ENCODE measurements at places on chromosomes 16 and 17. TPM values are rescaled to one million over a fixed set of nuclear protein-coding genes. Genes with fewer than 3 reads are reported as not detected.

Gene OR4D1
- polyA plus RNA-seq = not detected

Gene NACA2
- not detected for polyA plus RNA-seq

Gene NKD1
- 2.5 TPM for polyA plus RNA-seq

Gene GPR142
- 0.05 TPM for polyA plus RNA-seq

- DNase-seq = no peak
Observed at GRCh38 chr17:3915995-3916696, at the start of gene P2RX1. P2RX1 (minus strand) TSS chr17:3916465; CDS start chr17:3916225, 240 bp downstream.

- no peak for DNase-seq
Observed at GRCh38 chr16:57007050-57007449, 17.7 kb downstream of the NLRC5 start.

GRCh38 chr16:79823639-79824038 lies 223.1 kb upstream of the MAF start:
- DNase-seq = no peak

GRCh38 chr17:82457073-82457928 lies 1.2 kb upstream of the NARF start:
- DNase-seq = no peak

DNA sequence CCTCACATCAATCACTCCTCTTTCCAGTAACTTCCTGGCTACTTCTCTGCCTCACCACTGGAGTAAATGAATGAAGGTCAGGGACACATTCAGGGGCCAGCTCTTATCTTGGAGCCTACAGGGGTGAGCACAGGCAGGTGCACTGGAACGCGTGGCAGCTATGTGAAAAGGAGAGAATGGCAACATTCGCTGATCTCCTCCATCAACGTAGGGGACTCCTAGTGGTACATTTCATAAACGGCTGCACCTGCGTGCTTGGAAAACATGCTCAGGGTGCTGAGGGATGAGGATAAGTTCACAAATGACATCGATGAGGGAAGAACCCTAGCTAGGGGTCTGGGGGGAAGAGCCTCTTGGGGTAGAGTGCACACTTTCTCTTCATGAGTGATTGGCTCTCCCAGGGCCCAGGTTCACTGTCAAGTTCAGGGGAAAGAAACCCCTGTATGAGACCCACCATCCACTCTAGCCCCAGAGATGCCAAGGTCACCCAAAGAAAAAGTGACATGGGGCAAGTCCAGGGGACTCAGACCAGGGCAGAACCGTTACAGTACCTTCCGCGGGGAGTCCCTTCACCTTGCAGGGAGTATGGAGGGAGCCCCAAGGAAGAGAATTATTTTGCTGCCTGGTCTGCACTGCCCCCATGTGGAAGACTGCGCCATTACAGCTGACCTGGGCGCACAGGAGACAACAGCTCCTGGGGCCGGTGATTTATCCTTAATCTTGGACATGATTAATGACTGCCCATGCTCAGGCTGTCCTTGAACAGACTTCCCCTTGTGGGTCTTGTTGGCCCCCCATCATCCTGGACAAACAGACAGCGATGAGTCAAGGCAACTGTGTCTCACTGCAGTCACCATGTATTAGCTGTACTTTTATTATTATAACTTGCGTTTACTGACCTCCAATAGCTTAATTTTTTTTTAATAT lies 30.1 kb downstream of the VAC14 start:
- peak; percentile 71 for DNase-seq

Data from ovary (tissue), 10 donors.